Stimulated activated CD8-positive, alpha-beta memory T cell treated with anti-CD3 and anti-CD28 coated beads, Interleukin-12 subunit alpha, Interleukin-12 subunit beta, amount 100 ng/mL, for 4 hours (primary cell): ENCODE measurements at places on chromosomes 6 and 20.

DNA sequence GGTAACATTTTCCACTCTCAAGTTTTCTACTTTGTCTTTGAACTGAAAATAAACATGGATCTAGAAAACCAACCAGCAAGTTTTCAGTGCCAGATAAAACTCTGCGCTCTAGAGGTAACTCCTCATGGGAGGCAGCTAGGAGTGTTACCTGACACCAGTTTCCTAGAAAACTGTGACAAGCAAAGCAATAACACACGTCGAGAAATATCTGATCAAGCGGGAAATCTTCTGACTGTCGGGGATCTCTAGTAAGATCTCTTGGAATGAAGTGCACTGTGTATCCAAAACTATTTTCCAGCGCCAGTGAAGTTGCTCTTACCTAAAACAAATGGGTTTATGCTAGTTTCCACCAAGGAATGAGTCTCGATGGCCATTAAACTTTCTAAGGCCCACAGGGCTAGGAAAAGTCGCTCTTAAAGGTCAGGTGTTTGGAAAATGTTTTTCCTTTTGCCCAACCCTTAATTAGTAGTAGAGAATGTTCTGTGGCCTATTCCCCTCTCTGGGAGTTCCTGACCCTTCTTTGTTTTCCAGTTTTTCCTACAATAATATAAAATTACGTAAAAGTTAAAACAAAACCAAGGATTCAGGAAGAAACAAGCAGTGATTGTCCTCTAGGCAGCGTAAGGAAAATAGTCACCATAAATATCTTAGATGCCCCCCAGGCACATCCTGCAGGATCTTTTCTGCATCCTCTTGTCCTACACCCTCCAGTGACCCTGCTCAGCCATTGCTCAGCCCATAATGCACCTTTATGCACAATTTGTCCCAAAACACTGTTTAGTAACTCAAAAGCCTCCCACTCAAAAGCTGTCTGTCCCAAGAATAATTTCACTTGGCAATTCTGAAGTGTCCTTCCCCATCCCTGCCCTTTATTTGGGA lies 137.7 kb upstream of the AKAP12 start:
- no peak for DNase-seq

- no peak for DNase-seq
Measured at GRCh38 chr6:141988954-141989705, 143.6 kb upstream of the GJE1 start.

GRCh38 chr20:15289337-15289736 lies 951.9 kb upstream of the FLRT3 start:
- no peak for DNase-seq

DNA sequence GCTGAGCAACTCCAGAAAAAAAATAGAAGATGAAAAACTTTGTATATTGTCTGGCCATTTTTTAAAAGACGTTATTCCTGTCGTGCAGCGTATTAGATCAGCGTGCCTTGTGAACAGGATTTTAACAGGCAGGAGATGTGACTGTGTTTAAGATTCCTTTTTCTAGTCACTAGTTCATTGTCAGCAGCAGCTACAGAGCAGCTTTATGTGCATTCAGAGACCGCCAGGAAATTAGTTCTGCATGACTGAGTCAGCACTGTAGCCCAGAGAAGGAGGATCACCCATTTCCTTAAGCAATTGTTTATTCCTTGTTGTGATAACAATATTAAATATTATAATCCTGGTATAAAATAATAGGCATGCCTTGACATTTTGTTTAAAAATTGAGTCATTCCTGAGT lies 75.4 kb upstream of the ADGRB3 start:
- no peak for DNase-seq

- DNase-seq: no peak
Measured at GRCh38 chr6:128903715-128904114, 20.8 kb downstream of the LAMA2 start.

- peak; percentile 64 for DNase-seq
Measured at GRCh38 chr6:139373154-139373927, 1.1 kb downstream of the CITED2 start.

DNA sequence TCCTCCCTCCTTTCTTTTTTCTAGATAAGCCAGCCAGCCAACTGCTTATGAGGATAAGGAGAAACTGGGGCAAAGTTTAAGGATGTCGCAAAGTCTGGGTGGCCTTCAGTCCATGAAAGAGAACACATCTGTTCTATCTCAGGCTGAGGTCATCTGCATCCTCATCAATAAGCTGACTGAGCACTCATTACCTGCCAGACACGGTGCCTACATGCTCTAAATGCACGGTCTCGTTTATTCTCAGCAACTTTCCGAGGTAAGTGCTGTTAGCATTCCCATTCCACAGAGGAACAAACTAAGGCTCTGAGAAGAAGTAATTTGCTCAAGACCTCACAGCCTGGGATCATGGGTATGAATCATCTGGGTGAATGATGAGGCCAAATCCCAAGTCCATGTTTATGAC lies 133.1 kb downstream of the BCAS1 start:
- no peak for DNase-seq

DNA sequence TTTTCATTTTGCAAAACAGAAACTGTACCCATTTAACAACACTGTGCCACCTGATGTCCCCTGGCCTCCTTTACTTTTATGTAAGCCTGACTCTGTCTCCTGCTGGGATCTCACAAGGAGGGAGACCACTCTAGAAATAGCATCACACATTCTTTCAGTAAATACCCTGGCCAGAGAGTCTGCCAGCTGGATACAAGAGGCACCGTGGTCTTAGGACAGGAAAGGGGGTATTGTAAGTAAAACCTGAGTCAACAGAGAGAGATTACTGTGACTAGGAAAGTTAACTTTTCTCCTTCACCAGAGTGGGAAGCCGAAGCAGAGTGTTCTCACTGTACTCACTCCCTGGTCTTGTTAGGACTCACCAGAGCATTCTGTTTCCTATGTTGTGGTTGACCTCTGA lies 27.8 kb downstream of the CMTR1 start:
- no peak for DNase-seq

GRCh38 chr6:73699676-73700459 lies 3.9 kb downstream of the CD109 start:
- DNase-seq: no peak

DNA sequence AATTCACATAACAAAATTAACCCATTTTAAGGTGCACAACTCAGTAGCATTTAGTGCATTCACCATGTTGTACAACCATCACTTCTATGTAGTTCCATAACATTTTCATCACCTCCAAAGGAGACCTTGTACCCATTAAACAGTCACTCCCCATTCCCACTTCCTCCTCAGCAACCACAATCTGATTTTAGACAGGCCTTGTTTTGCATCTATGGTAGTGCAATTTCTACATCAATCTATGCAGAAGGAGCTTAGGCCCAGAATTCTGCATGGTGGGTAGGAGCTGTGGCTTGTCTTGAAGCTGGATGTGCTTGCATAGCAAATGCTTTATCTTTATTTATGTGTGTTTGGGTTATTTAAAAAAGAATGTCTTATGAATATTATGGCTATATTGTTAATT lies 13.5 kb upstream of the HLA-DQA1 start:
- no peak for DNase-seq

DNA sequence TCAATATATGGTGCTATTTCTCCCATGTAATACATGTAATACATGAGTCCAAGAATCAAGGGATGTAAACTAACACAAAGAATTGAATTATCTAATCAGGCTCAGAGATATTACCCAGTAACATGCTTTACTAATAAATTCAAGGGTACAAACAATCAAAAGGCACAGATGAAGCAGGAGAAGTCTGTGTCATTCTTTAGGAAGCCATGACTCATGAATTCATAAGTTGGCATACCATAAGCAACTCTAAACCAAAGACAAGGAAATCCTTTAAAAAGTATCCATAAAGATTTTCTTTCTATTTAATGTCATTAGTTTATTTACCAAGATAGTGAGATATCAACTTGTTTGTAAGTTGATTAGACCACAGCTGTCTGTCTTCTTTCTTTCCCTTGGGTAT lies 446.0 kb upstream of the IMPG1 start:
- no peak for DNase-seq

DNA sequence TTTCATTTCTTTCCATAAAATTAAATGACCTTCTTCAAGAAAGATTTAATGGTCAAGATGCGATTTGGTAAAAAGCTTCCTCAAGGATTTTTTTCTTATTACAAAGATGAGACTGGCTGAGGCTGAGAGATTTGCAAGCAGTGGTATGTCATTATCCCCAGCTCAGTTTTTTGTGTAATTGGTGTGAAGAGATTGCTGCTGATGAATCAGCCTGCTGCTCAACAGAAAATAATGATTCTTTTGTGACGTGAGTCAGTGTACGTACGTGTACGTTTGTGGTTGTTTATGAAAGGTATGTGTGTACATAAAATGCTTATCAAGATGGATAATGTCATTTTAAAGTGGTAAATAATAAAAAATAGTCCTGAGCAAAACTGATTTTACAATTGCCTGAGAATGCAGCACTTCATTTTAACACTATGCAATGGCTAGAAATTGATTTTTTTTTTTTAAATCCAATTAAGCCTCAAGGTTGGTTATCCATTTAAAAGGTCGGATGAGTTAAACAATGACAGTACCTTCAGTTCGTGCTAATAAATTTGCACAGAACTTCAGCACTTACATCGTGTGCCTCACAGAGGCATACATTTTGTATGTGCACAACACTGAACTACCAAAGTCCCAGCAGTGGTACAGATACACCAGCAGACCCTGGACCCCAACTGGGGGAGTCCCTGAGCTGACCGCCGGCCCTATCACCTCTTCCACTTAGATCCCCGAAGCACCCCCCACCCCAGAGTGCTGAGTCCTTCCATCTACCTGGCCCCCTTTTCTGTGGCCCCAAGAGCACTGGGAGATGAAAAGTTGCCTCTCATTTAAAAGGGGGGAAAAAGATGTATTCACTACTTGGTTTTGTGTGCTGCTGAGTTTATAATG lies 9.7 kb upstream of the NPEPL1 start:
- no peak for DNase-seq

DNA sequence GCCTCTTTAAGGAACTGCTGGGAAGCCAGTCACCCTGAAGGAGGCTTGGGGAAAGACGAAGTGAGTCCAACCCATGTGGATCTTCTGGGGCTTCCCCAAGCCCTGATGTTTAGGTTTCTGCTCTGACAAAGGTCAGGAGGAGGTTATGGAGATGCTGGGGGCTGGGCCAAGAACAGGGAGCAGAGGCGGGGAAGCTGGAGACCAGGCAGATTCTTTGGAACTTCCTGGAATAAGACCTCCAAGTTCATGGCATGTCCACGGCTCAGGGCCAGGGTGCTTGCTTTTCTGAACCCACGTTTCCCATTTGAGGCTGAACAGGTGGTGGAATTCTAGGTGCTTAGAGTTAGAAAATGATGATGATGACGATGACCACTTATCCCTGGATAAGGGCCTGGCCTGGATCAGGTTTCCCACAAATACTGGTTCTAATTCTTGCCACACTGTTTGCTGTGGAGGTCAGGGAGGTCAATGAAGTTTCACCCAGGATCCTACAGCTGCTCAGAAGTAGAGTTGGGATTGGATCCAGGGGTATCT lies 30.0 kb upstream of the TGM2 start:
- DNase-seq: no peak

DNA sequence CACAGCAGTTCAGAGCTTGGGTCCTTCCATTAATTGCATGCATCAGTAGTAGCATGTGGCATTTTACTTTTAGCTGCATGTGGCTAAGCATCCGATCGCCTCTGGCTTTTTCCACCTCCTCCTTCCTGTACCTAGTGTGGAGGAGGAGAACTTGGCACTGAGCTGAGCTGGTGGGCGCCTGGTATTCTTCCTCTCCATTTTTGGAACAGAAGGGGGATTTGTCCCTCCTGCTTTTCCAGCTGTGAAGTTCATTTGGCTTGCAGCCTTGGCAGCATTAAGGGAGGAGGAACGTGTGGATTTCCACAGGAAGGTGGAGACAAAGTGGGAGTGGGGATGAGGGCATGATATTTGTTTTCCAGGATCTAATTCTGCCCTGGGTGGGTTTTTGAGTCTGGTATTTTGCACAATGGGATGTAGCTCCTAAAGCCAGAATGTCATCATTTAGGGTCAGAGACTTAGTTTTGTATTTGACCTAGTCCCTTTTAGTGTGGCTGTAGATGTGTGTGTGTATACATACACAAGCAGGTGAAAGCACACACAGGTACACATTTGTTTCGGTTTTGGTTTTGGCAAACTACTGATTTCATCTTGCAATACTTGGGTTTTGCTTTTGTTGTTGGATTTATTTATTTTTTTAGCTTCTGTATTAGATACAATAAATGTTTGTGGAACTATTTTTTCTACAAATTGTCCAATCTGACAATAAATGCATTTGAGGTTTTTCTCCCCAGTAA lies 90.0 kb downstream of the SASH1 start:
- no peak for DNase-seq

DNA sequence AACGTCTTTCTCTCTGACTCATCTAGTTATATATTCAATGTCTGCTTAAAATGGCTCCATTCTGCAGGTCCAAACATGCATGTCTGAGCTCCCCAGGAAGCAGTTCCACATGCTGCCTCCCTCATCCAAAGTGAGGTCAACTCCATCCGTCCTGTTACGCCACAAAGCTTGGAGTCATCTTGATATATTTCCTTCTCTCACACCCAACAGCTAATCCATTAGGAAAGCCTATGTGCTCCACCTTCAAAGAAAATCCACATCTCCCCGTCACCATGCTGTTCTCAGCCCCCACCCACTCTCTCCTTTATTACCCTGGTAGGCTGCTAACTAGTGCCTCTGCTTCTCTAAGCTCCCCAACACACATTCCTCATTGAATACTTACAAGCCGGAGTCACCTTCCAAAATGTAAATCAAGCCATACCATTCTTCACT lies 130.2 kb upstream of the SYNDIG1 start:
- no peak for DNase-seq

DNA sequence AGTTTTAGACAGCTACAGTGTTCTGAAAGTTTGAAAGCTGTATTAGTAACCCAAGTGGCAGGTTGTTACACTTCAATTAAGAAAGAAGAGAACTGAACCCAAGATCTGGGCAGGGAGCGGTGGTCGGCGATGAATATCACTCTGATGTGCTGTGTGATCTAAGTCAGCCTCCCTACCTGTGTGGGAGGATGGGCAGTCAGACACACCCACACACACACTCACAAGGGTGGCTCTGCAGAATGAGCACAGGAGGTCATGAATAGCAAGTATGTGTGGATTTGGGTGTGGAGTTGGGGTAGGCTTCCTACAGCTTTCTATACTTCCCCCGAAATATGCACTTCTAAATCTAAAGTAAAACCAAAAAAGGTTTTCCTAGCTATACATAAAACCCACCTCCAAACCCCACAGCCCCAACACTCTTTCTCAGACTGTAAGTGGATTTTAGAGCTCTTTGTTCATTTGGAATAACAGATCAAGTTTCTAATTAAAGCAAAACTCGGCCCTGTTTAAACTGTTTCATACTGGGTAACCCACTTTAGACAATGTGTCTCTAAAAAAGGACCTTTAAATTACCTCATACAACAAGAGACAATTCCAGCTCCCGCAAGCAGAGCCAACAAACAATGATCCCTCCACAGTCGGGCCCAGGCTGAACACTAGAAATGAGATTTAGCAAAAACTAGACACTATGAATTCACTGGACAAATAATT lies 19.4 kb downstream of the TNFRSF21 start:
- DNase-seq: no peak

DNA sequence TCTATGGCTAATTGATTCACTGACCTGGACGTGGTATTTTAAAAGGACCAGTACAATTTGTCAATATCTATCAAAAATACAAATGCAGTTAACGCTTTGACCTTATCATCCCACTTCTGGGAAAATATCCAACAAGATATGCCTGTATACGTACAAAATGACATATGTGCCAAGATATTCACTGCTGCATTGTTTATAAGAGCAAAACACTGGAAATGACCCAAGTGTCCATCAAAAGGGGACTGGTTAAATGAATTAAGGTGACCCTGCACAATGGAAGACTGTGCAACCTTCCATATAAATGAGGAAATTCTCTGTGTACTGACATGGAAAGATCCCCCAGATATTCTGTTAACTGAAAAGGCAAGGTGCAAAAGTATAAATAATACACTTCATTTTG lies 13.9 kb downstream of the TRAM2 start:
- DNase-seq: no peak
